ENCODE measurements at places on chromosomes 4 and X.

- DNase-seq, result no peak
Measured at GRCh38 chr4:92101737-92102172, 202.0 kb upstream of the GRID2 start.

GRCh38 chr4:170581322-170581721, 491.6 kb upstream of the AADAT start:
- no peak for DNase-seq

GRCh38 chr4:86961116-86961515, 26.3 kb downstream of the AFF1 start:
- DNase-seq, result no peak

DNA sequence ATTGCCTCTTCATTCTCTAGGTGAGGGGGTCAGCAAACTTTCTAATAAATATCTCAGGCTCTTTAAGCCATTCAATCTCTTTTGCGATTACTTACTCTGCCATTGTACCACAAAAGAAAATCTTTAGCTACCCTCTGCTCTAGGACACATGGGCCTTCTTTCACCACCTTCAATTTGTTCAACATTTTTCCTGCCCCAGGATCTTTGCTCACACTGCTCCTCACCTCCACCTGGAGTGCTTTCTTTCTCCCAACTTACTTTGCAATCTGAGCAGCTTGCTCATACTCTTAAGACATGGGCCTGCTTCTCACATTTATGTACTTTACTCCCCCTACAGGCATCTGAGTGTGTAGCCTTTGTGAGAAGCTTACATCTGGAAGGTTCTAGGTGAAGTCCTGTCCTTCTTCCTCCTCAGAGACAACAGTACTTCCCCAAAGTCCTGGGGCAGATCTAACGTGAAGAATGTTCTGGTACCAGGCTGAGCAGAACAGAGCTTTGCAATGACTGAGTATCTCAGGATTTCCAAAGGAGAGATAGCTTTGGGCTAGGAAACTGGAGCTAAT, 55.0 kb upstream of the PRDM5 start:
- peak; percentile 9 for DNase-seq

GRCh38 chr4:26885912-26886274, 25.3 kb downstream of the STIM2 start:
- no peak for DNase-seq

GRCh38 chr4:82555276-82555675, 6.5 kb downstream of the TMEM150C start:
- no peak for DNase-seq

- DNase-seq, result no peak
Measured at GRCh38 chr4:158079661-158080060, 93.2 kb downstream of the GASK1B start.

DNA sequence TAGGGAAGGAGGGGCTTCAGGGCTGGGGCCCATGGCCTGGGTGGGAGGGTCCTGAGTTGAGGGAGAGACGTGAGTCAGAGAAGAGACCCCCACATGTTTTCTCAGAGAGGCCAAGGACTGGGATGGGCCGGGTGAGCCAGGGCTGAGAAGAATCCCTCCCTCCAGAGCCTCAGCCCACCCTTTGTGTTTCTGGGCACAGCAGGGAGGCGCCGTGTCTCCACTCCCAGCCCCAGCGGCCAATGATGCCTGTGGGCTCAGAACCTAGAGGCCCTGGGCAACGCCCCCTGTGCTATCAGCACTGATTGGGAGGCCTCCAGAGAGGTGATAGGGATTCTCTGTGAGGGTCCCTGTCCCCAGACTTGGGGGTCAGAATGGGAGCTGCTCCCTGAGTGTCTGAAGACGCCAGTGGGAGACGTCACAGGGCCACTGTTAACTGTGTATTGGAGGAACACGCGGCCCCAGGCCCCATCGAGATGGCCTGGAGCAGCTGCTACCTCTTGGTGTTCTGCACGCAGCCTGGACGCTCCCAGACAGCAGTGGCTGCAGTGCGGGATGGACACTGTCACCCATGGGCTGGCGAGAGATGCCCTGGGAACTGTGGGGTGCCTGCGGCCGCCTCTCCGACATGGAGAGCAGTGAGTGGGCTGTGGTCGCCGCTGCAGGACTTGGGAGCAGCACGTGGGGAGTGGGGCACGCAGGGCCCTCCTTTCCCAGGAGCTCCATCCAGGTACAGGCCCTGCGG, 8.5 kb downstream of the FGFRL1 start:
- DNase-seq, result no peak

GRCh38 chr4:98482847-98483806, 175.3 kb downstream of the TSPAN5 start:
- no peak for DNase-seq

- DNase-seq, result no peak
Measured at GRCh38 chr4:84502955-84503373, 3.9 kb upstream of the NKX6-1 start.

- no peak for DNase-seq
Measured at GRCh38 chr4:54737421-54737820, 79.7 kb downstream of the KIT start.

GRCh38 chr4:8836664-8837171, 34.9 kb downstream of the HMX1 start:
- peak; percentile 2 for DNase-seq

- no peak for DNase-seq
Measured at GRCh38 chr4:115596265-115597001, 483.0 kb upstream of the NDST4 start.

GRCh38 chrX:19765628-19766027, 121.8 kb downstream of the SH3KBP1 start:
- no peak for DNase-seq

- no peak for DNase-seq
Measured at GRCh38 chrX:103461156-103461555, 58.1 kb downstream of the RAB40A start.

GRCh38 chr4:93748373-93749291, 79.9 kb upstream of the ATOH1 start:
- no peak for DNase-seq

- DNase-seq, result peak; percentile 21
Measured at GRCh38 chr4:145736241-145736831, 56.4 kb downstream of the C4orf51 start.

GRCh38 chr4:78218260-78218659, 161.1 kb downstream of the FRAS1 start:
- DNase-seq, result no peak

DNA sequence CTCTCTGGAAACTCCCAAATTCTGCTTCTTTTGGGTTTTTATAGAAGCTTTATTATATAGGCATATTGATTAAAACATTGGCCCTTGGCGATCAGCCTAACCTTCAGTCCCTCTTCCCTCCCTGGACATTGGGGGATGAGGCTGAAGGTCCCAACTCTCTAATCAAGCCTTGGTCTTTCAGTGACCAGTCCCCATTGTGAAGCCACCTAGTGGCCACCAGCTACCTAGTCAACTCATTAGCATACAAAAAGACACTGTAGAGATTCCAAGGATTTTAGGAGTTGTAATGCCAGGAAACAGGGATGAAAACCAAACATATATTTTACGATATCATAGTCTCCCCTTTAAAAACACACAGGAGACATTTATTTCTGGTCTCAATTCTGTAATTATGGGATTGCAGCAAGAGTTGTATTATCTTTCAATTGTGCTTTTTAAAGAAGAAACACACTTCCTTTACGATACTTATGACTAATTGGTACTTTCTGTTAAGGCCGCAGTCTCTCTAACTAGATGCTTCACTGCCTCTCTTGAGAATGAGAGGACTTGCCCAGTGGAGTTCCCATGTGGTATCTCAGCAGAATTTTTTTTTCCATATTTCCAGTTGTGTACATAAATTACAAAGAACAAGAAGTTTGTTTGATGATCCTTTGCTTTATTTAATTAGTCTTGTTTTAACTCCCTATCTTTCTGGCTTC, 58.2 kb downstream of the WDR17 start:
- peak; percentile 9 for DNase-seq

- peak; percentile 67 for DNase-seq
Measured at GRCh38 chrX:8743126-8743732, 11.3 kb upstream of the ANOS1 start.

GRCh38 chrX:16188687-16189086, 21.4 kb downstream of the MAGEB17 start:
- no peak for DNase-seq

GRCh38 chrX:38304010-38304409, 23.3 kb downstream of the RPGR start:
- no peak for DNase-seq

DNA sequence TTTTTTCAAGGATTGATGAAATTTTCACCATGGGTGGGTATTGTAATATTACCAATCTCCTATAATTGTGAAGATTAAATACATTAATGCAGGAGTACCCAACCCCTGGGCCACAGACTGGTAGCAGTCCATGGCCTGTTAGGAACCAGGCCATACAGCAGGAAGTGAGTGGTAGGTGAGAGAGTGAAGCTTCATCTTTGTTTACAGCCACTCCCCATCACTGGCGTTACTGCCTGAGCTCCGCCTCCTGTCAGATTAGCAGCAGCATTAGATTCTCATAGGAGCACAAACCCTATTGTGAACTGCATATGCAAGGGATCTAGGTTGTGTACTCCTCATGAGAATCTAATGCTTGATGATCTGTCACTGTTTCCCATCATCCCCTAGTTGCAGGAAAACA, 15.1 kb downstream of the RAPGEF2 start:
- peak; percentile 16 for DNase-seq

GRCh38 chr4:145781351-145781750, 101.4 kb downstream of the C4orf51 start:
- no peak for DNase-seq

DNA sequence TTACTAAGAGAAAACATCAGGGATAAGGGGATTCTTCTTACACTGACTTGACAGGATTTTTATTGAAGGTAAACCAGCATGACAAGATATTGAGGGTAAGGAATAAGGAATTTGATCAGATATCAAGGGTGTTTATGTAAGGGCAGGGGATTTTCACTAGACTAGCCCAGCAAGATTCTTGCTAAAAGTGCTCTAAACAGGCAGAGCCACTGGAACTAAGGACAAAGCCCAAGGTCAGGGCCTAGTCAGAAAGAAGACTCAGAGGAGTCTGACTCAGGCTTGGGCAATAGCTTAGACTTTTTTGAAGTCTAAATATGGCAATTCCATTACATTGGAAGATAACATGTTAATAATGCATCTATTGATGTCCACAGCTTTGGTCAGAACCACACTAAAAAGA, 6.5 kb upstream of the GLRA3 start:
- no peak for DNase-seq

DNA sequence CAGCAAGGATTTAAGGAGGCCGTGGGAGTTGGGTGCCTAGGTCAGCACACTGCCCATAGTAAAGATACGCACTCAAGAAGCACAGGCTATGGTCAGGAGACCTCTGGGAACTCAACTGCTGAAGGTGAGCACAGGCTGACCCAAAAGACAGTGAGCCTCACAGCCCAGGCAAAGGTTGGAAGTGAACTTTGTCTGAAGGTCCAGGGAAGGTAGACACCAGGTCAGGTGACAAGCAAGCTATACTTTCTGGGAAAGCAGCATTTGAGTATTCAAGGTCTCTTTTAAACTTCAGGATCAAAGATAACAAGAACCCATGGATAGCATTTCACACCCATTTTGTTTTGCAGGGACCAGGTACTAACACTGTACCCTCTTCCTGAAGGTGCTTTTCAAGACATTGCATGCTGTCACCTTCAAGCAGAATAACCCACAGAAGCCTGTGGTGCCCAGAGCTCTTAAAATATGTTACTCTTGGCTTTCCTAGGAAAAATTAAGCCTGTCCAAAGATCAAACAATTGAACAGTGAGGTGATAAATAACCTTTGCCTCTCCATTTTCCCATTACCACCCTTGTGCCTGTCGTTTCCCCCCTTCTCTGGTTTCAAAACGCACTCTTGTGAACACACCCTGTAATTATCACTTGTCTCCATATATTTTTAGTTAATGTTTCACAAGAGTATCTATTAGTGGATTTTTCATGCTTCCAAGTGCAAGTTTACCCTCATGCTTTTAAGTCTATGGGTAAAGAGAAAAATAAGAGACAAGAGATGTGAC, 3.4 kb upstream of the S100G start:
- DNase-seq, result no peak

- DNase-seq, result no peak
Measured at GRCh38 chrX:141960578-141960977, 56.9 kb downstream of the MAGEC1 start.

GRCh38 chrX:118254611-118255010, 91.3 kb upstream of the WDR44 start:
- DNase-seq, result peak; percentile 56

DNA sequence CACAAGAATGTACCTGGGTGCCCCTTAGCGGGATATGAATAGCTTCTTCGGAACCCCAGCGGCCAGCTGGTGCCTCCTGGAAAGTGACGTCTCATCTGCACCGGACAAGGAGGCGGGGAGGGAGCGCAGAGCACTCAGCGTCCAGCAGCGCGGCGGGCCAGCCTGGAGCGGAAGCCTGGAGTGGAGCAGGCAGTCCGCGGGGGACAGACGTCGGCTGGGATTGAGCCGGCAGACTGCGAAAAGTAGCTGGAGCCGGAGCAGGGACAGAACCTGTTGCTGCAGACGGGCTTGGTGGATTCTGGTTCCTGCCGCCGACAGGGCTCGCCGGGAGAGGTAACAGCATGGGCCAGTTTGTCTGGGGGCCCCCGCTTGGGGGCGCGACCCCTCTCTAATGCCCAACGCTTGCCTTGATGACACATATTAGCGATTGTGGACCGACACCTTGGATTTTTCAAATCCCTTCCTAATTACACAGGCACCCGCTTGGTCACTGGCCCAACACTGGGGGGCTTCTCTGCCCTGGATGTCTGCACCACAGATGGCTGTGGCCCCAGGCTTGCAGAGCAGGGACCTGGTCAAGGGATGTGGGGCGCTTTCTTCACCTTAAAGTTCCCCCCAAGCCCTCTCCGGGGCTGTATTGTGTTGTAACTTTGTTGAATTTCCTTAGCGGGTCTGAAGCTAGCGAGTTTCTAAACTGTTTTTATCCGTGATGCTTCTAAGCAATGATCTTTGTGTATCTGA, at the start of gene NPFFR2:
NPFFR2 (plus strand) TSS at position 133 of the 741 bp plus-strand sequence. CDS start 96,592 bp downstream, outside the sequence.
- DNase-seq, result no peak

- DNase-seq, result no peak
Measured at GRCh38 chr4:66972087-66972486, 573.2 kb downstream of the CENPC start.

DNA sequence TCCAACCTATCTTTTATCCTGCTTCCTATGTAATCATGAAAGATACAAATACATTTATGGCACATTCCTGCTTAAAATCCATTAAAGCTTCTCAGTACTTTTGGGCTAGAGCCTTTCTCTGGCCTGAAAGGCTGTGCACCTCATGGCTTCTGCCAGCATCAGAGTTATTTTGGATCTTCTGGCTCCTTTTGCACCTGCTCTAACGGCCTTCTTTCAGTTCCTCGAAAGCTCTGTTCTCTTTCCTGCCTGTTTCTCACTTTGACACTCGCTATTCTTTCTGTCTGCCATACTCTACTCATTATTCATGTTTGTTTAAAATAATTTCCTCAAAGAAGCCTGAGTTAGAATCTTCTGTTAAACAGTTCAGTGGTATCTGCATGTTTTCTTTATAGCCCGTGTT, 86.0 kb downstream of the LRP2BP start:
- DNase-seq, result no peak

- no peak for DNase-seq
Measured at GRCh38 chr4:43242606-43243005, 350.1 kb downstream of the GRXCR1 start.

GRCh38 chr4:169201222-169202144, 69.3 kb downstream of the SH3RF1 start:
- no peak for DNase-seq
